ENCODE measurements at places on chromosomes 16 and 17. TPM values are rescaled to one million over a fixed set of nuclear protein-coding genes. Genes with fewer than 3 reads are reported as not detected.

DNA sequence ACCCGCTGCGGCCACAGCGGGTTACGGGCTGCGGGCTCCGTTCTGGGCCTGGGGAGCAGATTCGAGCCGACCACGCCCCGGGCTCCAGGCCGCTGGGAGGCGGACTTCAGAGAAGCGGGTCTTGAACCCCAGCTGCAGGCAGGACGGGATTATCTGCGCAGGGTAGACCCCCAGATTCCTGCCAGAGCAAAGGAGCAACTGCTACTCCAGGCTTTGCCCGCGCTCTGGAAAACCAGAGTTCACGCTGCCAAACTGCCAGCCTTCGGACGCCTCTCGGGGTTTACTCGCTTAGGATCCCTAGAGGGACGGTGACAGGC lies 301 bp upstream of the ULK2 start:
- no peak for DNase-seq

The SPATA22 gene
- not detected for polyA plus RNA-seq

The IRX6 gene
- polyA plus RNA-seq, result not detected

GRCh38 chr17:7383742-7384488 lies 3.0 kb downstream of the TNK1 start:
- peak; percentile 59 for DNase-seq

DNA sequence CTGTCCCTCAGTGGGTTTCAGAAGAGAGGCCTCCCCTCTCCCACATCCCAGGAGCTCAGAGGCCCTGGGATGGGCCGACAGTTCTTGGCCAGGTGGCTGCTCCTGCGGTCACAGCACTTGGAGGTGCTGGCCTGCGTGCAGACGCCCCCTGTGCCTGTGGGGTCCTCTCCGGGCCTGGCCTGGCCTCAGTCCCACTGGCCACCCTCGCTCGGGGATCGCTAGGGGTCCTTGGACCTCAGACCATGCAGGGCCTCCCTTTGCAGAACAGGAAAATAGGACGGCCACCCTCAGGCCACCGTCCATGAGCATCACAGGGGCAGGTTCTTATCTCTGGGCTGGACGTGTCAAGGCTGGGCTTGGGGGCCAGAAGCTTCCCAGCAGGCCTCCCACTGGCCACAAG lies 30.0 kb downstream of the METRNL start:
- no peak for DNase-seq

GRCh38 chr17:39600288-39600996 lies 7.3 kb downstream of the NEUROD2 start:
- DNase-seq, result no peak

The NPIPB8 gene
- polyA plus RNA-seq, result not detected

GRCh38 chr17:2042390-2042847 lies 597 bp downstream of the OVCA2 start:
- peak; percentile 77 for DNase-seq

- no peak for DNase-seq
These were observed 2.3 kb downstream of the CTDNEP1 start for GRCh38 chr17:7249214-7249613.

DNA sequence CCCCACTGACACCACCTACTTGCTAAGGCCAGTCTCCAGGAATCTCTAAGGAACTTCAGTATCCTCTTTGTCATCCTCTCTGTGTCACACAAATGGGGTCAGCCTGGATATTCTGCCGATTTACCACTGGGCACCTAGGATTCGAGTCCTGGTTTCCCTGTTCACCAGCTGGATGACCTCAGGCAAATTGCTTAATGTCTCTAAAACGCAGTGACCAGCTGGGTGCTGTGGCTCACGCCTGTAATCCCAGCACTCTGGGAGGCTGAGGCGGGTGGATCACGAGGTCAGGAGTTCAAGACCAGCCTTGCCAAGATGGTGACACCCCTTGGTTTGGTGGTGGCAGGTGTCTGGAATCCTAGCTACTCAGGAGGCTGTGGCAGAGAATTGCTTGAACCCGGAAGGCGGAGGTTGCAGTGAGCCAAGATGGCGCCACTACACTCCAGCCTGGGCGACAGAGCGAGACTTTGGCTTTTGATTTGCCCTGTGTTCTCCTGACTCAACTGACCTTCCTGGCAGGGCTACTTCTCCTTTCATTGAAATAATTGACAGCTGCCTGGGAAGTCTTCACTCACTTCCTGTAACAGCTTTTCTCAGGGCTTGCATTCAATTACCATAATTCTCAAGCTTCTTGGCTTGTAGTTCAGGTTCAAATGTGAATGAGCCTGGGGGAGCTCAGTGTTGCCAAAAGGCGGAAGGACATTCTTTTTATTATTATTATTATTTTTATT lies 15.4 kb downstream of the SYCE1L start:
- no peak for DNase-seq

The HOXB1 gene
- not detected for polyA plus RNA-seq

The PIGQ gene
- polyA plus RNA-seq, result 64.6 TPM

DNA sequence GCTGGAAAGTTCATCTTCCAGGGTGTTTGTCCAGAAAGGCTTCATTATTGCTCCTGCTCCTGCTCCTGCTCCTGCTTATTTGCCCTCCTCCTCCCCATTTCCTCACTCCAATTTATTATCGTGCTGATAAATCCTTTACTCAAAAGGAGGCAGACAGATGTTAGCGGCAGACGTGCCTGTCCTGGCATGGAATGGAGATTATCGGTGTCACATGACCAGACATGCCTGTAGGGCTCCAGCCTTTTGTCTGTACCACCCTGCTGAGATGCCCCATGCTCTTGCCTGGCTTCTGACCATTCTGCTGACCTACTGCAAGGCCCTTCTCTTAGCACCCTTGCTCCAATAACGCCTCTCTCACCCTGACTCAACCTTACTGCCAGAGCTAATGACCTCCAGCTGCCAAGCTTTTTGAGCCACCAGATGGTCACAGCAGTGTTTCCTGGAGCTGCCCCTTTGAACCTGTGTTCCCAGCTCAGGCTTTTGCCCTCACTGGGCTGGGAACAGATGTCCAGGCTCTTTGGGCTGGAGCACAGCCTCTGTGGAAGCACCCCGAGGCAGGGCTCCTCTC lies 12.8 kb downstream of the DNAH9 start:
- DNase-seq, result no peak

The TUBB3 gene
- polyA plus RNA-seq, result 70.0 TPM

GRCh38 chr16:22240023-22240710 lies 34.1 kb downstream of the EEF2K start:
- DNase-seq, result no peak

DNA sequence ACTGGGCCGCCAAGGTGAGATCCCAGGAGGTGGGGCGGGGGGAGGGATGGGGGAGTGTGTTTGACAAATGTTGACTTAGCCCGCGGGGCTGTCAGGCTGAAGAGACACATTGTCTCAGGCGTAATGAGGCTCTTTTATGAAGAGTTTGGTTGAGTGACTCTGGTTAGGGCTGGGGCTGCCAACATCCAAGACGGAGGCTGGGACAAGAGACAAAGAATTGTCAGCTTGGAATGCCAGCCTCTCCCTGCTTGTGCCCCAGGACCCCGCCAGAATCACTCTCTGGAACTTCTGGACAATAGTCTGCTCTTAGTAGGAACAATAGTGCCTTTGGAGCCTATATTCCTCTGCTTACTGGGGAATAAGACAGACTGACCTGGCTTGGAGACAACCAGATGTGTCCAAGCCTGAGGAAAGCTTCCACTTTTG lies 24.0 kb downstream of the PCTP start:
- no peak for DNase-seq

The TMEM235 gene
- polyA plus RNA-seq, result 0.21 TPM

- DNase-seq, result no peak
These were observed 153.7 kb upstream of the KCNJ18 start for GRCh38 chr17:21538615-21539014.

GRCh38 chr17:39529455-39529854 lies 68.2 kb downstream of the CDK12 start:
- DNase-seq, result no peak

The PIRT gene
- not detected for polyA plus RNA-seq

- DNase-seq, result peak; percentile 95
These were observed 80.9 kb downstream of the ARHGAP23 start for GRCh38 chr17:38508954-38509771.

- no peak for DNase-seq
These were observed 4.9 kb downstream of the OR4D1 start for GRCh38 chr17:58153046-58153445.

GRCh38 chr17:6257336-6257735 lies 177.6 kb downstream of the AIPL1 start:
- no peak for DNase-seq

The ZG16B gene
- polyA plus RNA-seq, result 7.9 TPM

- DNase-seq, result peak; percentile 96
These were observed 158.6 kb upstream of the CHMP6 start for GRCh38 chr17:80832888-80833583.

DNA sequence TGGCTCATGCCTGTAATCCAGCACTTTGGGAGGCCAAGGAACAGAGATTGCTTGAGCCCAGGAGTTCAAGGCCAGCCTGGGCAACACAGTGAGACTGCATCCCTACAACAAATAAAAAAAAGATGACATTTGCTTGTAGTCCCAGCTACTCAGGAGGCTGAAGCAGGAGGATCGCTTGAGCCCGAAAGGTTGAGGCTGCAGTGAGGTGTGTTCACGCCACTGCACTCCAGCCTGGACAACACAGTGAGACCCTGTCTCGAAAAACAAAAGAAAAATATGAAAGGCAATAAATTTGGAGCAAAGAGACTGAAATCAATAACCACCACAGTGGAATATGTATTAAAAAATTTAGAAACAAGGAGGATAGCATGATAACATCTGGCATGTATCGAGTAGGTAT lies 143.8 kb upstream of the RBL2 start:
- no peak for DNase-seq
